ENCODE measurements at places on chromosomes 16 and 17.

GRCh38 chr16:85361441-85362118 lies 249.3 kb upstream of the CIBAR2 start:
- no peak for DNase-seq

DNA sequence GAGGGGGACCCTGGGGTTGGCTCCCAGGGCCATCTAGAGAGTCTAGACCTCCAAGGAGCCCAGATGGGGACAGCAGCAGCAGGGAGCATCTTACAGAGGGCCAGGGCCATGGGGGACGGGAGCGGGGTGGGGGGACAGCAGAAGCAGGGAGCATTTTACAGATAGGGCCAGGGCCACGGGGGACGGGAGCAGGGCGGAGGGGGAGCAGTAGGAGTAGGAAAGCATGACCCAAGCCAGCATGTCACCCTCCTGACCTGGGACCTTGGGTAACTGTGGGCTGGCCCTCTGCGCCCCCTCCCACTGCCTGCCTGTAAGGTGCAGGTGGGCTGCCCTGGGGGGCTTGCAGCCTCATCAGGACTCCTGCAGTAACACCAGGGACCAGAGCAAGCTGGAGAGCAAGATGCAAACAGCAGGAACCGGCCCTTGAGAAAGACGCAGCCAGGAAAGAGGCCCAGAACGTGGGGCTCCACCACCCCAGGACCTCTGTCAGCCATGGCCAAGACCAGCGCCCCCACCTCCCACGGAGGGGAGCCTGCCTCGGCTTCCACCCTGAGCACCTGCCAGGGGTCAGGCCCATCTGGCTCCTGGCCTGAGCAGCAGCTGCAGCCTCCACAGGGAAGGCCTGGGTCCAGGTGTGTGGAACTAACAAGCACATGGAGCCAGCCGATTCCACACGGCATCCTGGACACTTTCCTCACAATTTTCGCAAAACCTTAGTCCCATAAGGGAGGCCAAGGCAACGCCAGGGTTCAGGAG lies 2.4 kb downstream of the ZNF598 start:
- no peak for DNase-seq

- DNase-seq, result no peak
Measured at GRCh38 chr16:68458101-68458500, 9.8 kb upstream of the SMPD3 start.

- DNase-seq, result no peak
Measured at GRCh38 chr16:56603589-56603988, 4.8 kb upstream of the MT2A start.

- DNase-seq, result no peak
Measured at GRCh38 chr17:32528825-32529224, 42.0 kb downstream of the CDK5R1 start.

DNA sequence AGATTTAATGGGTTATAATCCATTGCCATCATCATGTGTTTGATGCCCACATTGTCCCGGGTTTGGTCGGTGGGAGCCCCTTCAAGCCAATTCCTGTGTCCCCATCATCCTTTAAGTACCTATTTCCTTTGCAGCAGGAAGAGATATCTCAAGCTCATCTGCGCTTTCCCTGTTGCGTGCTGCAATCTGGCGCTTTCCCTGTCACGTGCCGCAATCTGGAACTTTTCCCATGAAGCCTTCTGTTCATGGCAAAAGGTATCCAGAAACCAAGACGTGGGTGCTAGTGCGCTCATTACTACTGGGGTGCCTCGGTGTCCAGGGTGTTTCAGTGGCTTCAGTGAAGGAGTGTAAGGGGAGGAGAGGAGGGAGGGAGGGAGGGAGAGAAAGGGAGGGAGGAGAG lies 174.6 kb upstream of the ZNF469 start:
- DNase-seq, result no peak

DNA sequence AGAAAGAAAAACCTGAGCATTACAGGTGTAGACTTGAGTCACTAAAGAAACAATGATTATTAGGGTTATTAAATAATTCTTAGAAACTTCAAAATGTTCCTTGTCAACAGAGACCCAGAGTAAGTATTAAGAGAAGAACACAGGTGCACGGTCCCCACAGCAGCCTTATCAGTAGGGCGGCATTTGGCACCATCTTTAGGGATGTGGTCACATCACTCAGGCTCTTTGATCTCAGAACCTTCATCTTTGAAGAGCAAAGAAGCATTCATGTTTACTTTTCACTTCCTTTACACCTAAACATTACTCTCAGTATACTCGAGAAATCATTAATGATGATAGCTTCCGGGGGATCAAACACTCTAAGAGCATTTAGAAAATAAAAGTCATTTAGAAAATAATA lies 928.7 kb downstream of the KCNJ2 start:
- DNase-seq, result no peak

- DNase-seq, result no peak
Measured at GRCh38 chr16:2452650-2453049, 7.3 kb upstream of the TEDC2 start.

DNA sequence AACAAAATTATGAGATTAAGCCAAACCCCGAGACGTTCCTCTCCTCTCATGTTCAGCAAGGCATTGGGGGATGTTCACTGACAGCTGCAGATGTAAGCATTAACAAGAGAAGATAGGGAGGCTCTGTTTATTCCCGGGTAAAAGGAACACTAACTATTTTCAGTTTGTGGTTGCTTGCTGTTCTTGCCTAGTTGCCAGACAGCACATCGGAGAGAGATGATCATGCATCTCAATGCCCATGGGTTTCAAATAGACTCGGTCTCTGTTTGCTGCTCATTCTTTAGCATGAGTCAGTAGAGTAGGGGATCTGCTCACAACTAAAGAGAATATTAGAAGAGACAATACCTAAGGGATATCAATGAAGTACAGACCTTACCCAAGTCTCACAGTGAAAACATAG lies 78.3 kb downstream of the TMEM100 start:
- DNase-seq, result no peak

- DNase-seq, result no peak
Measured at GRCh38 chr17:68658999-68659780, 58.0 kb upstream of the FAM20A start.

DNA sequence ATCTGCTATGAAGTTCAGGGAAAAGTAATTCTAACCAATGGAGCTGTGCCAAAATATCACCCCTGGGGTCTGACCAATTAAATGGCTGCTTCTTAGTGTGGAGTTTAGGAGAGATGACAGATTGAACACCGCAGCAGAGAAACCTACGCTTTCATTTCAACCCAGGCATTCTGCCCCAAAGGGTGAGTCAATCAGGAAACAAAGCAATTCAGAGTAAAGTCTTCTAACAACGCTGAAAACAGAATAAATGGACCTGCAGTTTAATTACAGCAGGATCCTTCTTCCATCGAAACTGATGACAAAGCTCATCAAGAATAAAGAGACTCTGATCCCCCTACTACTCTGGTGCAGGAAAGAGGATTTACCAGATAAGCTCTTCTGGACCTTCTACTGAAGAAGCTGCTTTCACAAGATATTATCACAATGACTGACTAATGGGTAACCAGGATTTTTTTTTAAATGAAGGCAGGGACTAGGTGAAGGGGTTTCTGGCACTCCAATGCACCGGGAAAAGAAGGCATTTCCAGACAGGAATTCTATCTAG lies 16.7 kb downstream of the RFFL start:
- DNase-seq, result no peak

- DNase-seq, result no peak
Measured at GRCh38 chr16:84427553-84427952, 59.2 kb downstream of the ATP2C2 start.

- peak; percentile 11 for DNase-seq
Measured at GRCh38 chr17:56678249-56679114, 85.0 kb downstream of the NOG start.

- DNase-seq, result no peak
Measured at GRCh38 chr17:63611354-63611753, 10.7 kb downstream of the TACO1 start.

- DNase-seq, result peak; percentile 92
Measured at GRCh38 chr17:29589524-29590410, at the start of gene GIT1. GIT1 (minus strand) TSS chr17:29589648; CDS start chr17:29589378, 270 bp downstream.

DNA sequence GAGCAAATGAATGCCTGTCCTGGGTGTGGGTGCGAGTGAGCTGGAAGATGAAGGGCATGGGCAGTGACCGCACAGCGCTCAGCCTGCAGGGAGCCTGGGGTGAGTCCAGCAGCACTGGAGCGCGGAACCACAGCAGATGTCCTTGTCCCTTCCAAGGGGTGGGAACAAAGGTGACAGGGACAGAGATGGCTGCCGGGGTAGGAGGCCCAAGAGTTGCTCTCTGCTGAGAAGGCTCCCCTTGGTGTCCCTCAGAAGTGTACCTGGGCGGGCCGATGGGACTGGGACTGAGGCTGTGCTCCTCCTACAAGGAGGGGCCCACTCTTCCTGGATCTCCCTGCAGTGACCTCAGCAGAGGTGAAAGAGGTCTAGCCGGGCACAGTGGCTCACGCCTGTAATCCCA lies 7.6 kb upstream of the PGAP6 start:
- DNase-seq, result no peak

DNA sequence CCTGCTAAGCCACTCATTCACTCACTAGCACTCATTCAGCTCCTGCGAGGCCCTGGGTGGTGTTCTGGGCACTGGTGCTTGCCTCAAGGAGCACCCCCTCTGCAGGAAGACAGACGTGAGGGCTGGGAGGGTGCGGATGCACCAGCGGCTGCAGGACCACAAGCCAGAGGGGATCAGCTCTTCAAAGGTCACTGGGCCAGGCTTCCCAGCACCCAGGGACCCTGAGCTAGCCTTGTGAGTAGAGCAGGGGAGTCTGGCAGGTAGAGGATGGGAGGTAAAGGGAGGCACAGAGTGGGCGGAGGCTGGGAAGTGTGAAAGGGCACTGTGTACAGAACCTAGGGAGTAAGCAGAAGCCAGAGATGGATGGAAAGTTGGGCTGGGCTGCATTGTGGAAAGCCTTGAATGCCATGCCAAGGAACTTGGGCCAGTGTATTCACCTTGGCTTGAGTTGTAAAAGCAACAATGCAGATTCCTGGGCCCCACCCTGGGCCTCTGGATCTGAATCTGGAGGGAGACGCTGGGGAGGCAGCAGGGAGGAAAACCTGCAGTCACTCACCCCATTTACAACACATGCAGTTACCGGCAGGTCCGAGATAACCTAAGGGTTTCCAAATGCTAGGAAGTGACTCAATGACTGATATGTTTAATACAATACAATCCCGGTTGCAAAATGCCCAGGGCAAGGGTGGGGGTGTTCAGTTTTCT lies 1.7 kb downstream of the IL4R start:
- no peak for DNase-seq

DNA sequence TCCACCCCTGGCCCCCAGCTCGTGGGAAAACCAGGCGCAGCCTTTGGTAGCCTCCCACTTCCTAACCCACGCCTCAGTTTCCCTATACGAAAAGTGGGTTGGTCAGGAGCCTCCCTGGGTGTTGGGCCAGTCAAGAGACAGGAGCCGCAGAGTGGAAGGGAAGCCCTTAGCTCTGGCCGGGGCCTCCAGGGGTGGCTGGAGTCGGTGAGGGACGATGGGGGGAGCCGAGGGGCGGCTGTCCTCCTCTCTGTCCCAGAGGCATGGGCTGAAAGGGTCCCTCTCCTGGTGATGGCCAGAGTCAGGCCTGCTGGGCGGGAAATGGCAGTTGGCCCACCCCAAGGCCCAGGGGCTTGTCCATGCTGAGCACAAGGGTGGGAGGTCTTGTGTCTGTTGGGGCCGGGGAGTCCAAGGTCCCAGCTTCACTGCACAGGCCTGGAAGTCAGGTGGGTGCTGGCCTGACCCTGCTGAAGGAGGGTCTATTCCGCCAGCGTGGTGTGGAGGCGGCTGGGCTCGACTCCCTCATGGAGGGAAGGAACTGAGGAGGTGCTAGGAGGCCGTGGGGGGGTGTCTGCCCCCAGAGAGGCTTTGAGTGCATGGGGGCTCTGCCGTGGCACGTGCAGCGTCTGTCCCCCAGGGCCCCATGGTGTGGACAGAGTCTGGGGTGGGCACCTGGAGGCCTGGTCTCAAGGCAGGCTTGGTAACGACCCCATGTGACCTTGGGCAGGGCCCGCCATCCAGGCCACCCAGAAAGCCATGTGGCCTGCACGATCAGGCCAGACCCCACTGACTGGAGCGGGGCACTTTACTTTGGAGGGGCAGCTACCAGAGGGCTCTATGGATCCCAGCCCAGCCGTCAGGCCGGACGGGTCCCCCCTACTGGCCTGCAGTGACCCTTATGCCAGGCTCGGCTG lies 1.1 kb downstream of the SLC16A3 start:
- no peak for DNase-seq

GRCh38 chr16:83882163-83882885 lies 16.6 kb upstream of the MLYCD start:
- DNase-seq, result no peak

DNA sequence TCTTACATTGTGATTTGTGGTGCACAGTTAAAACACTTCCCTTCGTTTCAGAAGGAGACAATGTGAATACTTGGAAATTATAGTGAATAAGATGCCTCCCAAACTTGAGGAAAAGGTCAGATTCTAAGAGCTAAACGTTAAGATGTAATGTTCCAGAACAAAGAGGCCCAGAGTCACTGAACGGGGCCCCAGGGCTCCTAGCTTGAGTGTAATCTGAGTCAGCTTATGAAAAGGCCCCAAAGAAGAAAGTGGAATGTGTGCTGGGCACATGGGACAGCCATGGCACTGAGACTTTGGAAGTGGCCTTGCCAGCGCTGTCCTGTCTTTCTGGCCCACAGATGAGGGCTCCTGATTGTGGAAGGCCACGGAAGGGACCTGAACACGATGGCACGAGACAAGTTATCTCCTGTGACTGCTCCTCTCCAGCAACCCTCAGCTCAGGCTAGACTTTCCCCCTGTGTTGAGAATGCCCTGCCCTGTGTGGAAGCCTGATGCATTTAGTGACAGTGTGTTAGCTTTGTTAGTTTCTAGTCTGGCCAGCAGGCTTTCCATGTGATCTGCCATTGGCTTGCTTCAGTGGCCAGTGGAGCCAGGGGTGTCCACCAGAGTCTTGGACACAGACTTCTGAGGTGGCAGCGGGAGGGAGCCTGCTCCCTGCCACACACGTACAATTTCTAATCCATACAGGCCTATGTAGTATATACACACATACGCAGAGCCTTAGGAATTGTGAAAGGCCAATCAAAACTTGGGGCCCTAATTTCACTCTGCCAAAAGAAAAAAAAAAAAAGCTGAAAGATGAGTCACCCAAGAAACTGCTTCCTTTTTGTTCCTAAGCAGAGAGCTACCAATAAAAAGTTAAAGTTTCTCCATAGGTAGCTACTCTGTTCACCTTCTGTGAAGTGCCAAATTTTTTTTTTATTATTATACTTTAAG lies 13.1 kb downstream of the SPATA33 start:
- DNase-seq, result no peak

DNA sequence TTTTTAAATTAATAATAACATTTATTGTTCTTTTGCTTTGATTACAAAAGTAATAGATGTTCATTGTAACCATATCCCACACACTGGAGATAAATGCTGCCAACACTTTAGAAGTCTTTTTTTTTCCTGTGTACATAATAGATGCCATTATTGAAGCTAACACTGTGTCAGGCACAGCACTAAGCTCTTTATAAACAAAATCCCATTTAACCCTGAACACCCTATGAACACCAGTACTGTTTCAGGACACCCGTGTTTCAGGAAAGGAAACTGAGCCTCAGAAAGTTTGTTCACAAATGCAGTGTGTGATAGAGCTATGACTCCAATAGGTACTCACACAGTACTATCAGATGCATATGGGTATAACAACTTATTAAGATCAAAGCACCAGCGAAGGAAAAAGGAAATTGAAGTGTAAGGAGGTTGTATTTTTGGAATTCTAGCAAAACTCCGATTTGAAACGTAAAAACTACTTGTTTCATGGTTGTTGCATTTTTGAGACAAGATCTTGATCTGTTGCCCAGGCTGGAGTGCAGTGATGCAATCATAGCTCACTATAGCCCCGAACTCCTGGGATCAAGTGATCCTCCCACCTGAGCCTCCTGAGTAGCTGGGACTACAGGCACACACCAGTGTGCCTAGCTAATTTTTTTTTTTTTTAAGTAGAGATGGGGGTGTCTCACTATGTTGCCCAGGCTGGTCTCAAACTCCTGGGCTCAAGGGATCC lies 2.0 kb upstream of the KIFC3 start:
- DNase-seq, result no peak

All from hindlimb muscle (tissue), 1 donor.